ENCODE measurements at places on chromosomes 1 and 21.

DNA sequence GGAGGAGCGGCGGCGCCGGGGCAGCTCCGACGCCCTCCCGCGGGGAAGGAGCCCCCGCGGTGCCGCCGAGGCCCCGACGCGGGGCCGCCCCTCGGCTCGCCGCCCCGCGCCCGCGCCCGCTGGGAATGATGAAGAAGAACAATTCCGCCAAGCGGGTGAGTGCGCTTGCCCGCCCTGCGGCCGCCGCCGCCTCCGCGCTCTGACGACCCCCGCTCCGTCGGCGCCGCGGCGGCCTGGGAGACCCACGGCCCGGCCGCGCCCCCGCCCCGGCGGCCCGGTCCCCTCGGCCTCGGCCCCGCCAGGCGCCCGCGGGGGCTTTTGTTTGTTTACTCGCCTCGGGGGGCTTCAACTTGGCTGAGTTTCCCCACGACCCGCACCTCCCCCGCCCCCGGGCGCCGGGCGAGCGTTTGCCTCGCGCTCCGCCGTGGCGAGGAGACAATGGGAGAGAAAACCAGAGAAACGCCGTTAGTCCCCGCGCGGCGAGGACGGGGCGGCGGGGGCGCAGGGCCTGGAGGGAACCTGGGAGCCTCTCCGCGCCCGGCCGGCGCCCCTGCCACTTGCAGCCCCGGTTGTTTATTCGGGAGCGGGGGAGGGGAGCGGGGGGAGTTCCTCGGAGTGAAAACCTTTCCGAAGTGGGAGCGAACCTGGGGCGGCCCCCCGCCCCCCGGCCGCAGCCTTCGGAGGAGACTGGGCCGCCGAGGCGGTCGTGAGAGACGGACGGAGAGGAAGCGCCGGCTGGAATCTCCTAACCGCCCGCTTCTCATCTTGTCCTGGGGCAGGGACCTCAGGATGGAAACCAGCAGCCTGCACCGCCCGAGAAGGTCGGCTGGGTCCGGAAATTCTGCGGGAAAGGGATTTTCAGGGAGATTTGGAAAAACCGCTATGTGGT, 661 bp downstream of the PLEKHO1 start:
- DNase-seq = peak; percentile 24

- no peak for DNase-seq
Measured at GRCh38 chr1:37762516-37762915, 2.4 kb downstream of the EPHA10 start.

DNA sequence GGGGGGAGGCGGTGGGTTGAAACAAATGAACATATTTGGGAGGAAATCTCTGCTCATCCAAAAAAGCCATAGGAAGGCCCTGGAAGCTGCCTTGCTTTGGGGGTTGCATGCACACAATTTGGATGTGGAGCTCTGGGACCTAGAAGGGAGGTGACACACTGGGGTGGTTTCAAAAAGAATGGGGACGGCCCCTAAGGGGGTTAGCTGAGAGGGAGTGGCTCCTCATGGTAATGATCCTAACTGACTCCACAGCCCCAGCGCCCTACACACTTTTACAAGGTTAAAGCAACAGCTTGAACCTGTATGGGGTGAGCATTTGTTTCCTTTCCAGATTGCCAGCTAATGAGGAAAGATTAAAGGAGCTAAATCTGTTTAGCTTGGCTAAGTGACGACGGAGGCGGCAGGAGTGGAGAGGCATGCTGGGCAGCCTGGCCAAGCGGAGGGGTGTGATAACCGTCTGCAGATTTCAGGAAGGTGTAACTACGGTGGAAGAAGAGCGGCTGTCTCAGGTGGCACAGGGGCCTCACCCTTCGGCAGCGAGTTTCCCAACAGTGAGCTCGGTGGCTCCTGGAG, 107.3 kb downstream of the RNF220 start:
- peak; percentile 6 for DNase-seq

DNA sequence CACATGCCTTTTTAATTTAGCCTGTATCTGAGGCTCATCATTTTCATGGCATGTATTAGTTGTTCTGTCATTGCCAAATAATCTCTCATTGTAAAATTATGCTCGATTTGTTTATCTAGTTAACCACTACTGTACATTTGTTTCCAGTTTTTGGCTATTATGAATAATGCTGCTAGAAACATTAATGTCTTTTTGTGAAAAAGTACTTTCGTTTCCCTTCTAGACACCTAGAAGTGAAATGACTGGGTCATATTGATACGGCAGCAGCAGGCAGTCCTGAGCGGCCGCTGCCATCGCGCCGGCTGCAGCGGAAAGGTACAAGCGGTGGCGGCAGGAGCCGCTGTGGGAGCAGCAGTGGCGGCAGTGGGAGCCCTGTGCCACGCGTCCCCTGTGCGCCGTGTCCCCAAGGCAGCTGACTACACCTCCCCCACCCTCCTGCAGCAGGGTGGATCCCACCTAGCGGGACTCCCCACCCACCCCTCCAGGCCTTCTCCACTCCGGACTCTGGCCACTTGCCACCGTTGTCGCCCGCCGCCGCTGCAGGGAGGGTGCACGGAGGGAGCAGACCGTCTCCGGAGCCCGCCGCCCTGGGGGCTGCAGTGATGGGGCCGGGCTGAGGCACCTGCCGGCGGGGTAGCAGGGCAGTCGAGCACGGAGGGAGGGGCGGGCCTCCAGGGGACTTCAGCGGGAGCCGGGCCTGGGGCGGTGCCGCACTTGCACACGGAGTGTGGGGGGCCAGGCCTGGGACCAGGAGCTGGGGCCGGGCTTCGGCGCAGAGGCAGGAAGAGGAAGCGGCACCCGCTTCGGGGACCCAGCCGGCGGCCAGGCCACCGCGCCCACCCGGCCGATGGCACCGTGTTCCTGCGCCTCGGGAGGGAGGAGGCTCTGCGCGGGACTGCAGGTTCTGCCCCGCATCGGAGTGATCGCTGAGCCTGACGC, 66.8 kb upstream of the RGS7 start:
- DNase-seq = peak; percentile 35

DNA sequence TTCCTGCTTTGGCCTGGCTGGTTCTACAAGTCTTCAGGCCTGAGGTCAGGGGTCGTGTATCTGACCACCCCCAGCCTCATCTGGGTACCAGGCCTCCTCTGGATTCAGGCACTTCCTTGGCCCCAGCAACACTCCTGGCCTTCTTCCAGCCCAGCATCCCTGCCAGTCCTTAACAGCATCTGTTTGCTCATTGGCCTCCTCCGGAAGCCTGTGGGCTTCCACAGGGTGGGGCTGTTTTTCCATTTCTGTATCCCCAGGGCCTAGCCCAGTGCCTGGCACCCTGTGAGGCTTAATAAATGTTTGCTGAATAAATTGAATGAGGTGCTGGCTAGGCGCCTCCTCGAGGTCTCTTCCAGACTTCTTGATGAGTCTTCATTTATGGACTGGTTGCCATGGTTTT, 21.5 kb upstream of the GPR37L1 start:
- no peak for DNase-seq

DNA sequence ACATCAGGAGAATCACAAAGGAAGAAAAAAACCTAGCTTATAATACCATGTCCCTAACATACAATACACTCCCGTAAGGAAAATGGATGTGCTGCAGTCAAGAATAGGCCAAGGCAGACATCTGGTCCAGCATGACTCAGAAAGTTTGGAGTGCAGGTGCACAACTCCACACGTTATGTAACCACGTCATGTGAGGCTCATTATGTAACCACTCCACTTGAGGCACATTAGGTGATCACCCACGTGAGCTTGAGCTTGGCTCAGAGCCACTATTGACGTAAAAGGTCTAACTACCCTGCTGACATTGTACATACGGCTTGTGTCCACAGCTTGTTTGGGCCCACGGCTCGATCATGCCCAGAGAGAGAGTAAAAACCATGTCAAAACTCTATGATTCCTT, 99.8 kb upstream of the C1orf21 start:
- no peak for DNase-seq

GRCh38 chr1:151292207-151293030, 10.3 kb downstream of the ZNF687 start:
- DNase-seq = no peak

DNA sequence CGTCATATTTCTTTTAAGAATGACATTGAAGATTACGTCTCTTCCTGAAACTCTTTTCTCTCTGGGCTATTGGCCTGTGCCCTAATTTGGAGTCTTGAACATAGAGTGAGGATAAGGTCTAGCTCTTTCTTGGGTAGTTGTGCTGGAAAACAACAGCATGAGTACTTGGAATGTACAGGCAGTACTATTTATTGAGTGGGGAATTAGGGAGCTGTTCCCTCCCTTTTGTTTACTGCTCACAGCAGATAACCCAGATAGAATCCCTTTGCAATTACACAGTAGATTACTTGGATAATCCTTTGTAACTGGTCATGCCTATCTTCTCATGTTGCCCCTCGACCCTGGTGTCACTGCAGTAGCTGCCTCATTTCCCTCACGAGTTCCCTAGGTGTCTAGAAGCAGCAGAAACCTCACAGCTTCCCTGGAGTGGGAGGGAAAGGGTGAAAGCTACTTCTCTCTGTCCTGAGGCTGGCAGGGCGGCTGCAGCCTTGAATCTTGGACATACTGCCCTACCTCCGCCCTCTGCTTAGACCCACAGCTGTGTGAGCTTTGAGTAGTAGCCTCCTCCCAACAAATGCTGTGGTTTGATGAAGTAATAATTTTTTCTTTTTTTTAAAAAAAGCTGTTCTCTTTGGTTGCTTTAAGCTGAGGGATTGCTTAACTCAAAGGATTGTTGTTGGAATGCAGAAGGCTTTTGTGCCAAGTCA, 70.6 kb downstream of the FGGY start:
- DNase-seq = no peak

- DNase-seq = no peak
Measured at GRCh38 chr1:57898531-57898930, 474.7 kb upstream of the DAB1 start.

DNA sequence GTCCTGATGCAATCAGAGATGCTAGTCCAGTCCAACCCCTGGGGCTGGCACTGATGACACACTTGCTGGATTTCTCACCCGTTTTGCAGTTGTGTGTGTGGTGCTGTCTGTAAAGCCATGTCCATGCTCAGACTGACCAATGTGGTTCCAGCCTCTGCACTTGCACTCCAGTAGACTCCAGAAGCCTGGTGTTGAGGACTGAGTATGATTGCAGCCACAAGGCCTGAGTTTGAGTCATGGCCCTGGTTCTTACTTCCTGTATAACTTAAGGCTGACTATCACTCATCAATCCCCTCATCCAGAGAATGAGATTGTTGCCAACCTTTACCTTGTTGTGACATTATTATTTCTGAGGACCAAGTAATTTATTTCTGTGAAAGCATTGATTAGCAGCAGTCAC, 34.8 kb upstream of the IKBKE start:
- DNase-seq = no peak

DNA sequence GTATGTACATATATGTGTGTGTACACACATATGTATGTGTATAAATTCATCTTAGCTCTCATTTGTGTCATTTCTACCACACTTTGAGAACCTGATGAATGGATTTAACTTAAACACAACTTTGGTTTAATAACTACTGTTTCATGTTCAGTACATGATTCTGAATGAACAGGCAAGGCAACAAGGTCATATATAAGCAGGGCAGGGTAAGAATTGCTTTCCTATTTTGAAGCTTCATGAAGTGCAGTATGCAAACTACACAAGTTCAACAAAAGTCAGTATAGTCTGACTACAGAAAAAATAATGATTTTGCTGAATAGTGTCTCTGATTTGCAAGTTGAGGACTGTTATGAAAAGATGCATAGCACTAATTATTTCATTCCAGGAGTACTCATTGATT, 127.6 kb downstream of the KCNK2 start:
- DNase-seq = no peak

DNA sequence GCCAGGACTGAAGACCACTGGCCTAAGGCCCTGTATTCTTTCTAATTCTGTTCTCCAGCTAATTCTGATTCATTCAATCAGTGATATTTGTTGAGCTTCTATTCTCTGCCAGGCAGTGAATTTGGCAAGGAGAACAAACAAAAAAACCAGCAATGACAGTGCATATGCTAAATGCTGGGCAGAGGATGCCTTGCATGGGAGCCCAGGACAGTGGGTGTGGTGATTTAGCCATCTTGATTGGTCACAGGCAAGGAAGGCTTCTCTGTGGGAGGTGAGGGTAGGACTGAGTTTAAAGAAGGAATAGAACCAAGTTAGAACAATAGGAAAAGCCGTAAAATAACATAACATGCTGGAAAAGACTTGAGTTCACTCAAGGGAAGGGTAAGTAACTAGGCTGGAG, 9.2 kb upstream of the CPT2 start:
- DNase-seq = no peak

GRCh38 chr1:4916610-4917009, 262.2 kb downstream of the AJAP1 start:
- DNase-seq = no peak

DNA sequence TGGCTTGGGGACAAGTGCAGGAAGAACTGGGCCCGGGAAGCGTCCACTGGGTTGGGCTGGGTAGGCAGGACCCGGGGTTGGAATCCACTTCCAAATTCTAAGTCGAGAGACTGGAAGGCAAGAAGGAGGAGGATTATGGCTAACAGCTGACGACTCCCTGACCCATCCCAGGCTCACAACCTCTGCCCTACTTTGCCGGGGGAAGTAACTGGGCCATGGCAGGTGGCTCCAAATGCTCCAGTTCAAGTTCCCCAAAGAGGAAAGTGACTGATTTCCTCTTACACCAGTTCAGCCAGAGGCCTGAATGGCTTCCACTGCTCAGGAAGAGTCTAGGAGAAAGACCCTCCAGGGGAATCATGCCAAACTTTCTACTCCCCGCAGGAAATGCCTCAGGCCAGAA, 11.4 kb downstream of the EMC1 start:
- no peak for DNase-seq

DNA sequence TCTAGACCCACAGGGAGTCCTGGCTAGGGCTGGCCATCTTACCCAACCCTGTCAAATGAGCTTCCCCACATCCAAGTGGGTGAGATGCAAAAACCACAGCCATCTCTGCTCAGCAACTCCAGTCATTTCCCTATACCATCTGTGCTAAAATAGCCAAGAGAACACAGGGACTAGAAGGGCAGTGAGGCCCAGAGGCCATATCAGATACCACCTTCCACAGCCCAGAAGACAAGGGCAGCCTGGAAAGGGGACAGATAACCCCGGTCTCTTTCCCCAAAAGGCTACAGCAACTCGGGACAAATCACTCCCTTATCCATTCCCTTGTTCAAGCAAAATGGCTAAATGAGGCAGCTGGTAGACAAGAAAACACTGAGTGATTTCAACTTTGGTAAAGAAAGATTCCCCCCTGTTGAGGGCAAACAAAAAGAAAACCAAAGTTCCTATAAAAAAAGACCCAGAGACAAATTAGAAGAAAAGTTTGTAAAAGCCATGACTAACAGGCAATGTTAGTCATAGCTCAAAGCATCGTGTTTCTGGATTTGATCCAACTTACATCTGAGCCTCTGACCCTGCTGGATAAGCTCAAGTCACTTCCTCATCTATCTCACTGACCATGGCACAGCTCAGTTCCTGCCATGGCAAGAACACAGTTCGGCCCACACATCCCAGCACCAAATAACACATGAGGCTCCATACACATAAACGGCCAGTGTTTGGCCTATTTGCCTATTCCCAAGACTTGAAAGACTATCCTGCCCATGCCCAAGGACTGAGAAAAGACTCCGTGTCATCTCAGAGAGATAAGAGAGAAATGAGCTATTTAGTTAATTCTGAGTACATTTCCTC, 3.1 kb downstream of the LAMB3 start:
- no peak for DNase-seq
